Hepatocyte (in vitro differentiated cells): ENCODE measurements at places on chromosomes 6 and 20. TPM values are rescaled to one million over a fixed set of nuclear protein-coding genes. Genes with fewer than 3 reads are reported as not detected.

TRERF1 gene
- 3.1 and 5.1 TPM in 2 replicates for total RNA-seq

CYP24A1 gene
- total RNA-seq: 1.5 and 1.9 TPM in 2 replicates

MUC21 gene
- total RNA-seq: not detected in 2 replicates

CLDN20 gene
- total RNA-seq: not detected in 2 replicates

PPP1R16B gene
- 0.33 and 0.40 TPM in 2 replicates for total RNA-seq

FRK gene
- total RNA-seq: 15.3 and 16.9 TPM in 2 replicates

REM1 gene
- total RNA-seq: 0.08 TPM in 1 of 2 replicates, not detected in the other

PABPC1L gene
- 18.0 and 23.5 TPM in 2 replicates for total RNA-seq

DNA sequence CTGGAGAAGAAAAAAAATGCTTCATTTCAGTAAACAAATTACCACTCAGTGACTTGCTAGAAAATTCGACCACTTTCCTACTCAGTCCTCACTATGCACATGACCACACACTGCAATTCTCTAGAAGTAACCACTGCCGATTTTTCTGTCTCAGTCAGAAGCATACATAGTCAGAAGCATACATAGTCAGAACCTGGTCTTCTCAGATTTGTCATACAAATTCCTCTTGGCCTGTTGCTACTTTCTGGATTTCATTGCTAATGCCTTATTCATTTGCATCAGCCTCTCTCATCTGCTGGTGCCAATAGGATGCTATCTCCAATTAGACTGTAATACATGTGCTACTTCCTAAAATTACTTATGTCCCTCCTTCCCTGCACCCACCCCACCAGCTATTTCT lies 10.2 kb upstream of the KIF16B start:
- H3K4me1 ChIP-seq: peaks cover 10% of the 10 kb centered on the region
- H3K4me3 ChIP-seq: no peak overlapping the region
- DNase-seq: no peak
- no peaks in the 10 kb centered on the region for H3K36me3 ChIP-seq
- no peak overlapping the region for H3K27ac ChIP-seq

DNA sequence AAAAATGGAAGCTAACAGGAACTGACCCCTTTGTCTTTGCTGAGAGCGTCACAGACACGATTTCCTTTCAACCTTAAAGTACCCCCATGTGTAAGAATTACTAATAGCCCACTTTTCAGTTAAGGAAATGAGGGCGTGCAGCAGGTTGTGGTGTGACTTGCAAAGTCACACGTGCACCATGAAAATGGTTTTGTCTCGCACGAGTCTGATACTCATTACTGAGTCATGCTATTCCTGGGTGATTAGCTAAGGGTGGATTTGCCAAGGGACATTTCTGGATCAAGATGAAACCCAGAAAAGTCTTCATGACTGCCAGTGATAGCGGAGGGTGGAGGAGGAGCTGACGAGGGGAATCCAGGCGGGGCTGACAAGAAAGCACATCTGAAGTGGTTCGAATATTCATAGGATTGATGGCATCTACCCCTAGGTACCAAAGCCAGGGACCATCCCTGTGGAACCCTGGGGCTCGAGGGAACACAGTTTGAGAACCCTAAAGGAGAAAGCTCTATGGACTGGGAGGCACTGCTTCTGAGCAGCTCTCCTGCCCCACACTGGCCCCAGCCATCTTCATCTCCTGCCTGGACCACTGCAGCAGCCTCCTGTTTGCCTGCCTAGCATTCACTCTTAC lies 12.1 kb upstream of the NFATC2 start:
- no peak for DNase-seq
- no peak overlapping the region for H3K4me3 ChIP-seq
- H3K4me1 ChIP-seq: no peaks in the 10 kb centered on the region
- H3K27me3 ChIP-seq: peaks cover 7% of the 10 kb centered on the region
- H3K27ac ChIP-seq: no peak overlapping the region

- peak; percentile 62 for DNase-seq
- no peak overlapping the region for H3K4me3 ChIP-seq
- no peaks in the 10 kb centered on the region for H3K36me3 ChIP-seq
- H3K27me3 ChIP-seq: no peaks in the 10 kb centered on the region
- peak overlapping the region; percentile 57 for H3K27ac ChIP-seq
- peaks cover 6% of the 10 kb centered on the region for H3K4me1 ChIP-seq
These were observed 218.4 kb upstream of the GGTLC1 start for GRCh38 chr20:24206995-24207394.

DNA sequence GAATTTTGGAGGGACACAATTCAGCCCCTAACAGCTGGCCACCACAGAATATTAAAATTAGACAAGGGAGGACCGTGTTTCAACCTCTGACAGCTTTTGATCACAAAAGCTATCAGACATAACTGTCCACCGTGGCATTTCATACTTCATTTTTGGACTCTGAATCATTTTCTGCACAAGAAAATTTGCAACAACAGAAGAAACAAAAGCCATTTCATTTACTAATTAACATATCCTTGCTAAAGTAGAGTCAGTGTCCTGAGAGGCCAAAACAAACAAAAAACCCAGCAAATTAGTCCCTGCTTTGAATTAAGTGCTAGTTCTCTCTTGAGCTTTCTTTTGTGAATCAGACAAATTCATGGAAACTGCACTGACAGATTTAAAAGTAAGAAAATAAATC lies 17.6 kb upstream of the COL12A1 start:
- no peak overlapping the region for H3K4me3 ChIP-seq
- no peak overlapping the region for H3K27ac ChIP-seq
- peaks cover 4% of the 10 kb centered on the region for H3K4me1 ChIP-seq
- DNase-seq: no peak
- no peaks in the 10 kb centered on the region for H3K36me3 ChIP-seq

- H3K4me1 ChIP-seq: peaks cover 29% of the 10 kb centered on the region
- H3K27ac ChIP-seq: no peak overlapping the region
- H3K27me3 ChIP-seq: no peaks in the 10 kb centered on the region
- DNase-seq: no peak
- H3K4me3 ChIP-seq: no peak overlapping the region
These were observed 2.6 kb upstream of the TRIM38 start for GRCh38 chr6:25959890-25960536.

DNA sequence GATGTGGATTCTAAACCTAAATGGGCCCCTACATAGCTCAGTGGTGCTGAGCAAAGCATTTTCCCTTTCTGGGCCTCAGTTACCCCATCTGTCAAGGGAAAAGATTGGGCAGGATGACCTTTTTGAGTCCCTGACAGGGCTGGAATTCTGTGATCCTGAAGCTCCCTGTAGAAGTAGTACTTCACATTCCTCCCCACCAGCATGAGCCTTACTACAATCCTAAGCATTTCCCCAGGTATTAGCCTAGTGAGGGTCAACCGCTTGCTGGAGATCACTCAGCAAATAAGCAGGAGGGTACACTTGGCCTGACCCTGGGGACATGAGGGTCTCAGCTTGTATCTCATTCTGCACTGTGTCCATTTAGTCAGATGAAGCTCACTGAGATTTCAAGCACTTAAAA lies 13.4 kb downstream of the NDRG3 start:
- no peaks in the 10 kb centered on the region for H3K4me1 ChIP-seq
- H3K27me3 ChIP-seq: no peaks in the 10 kb centered on the region
- H3K4me3 ChIP-seq: no peak overlapping the region
- DNase-seq: no peak

GRCh38 chr6:34323300-34323699 lies 69.2 kb downstream of the NUDT3 start:
- H3K27me3 ChIP-seq: no peaks in the 10 kb centered on the region
- H3K4me3 ChIP-seq: no peak overlapping the region
- no peak for DNase-seq
- peaks cover 18% of the 10 kb centered on the region for H3K4me1 ChIP-seq

DNA sequence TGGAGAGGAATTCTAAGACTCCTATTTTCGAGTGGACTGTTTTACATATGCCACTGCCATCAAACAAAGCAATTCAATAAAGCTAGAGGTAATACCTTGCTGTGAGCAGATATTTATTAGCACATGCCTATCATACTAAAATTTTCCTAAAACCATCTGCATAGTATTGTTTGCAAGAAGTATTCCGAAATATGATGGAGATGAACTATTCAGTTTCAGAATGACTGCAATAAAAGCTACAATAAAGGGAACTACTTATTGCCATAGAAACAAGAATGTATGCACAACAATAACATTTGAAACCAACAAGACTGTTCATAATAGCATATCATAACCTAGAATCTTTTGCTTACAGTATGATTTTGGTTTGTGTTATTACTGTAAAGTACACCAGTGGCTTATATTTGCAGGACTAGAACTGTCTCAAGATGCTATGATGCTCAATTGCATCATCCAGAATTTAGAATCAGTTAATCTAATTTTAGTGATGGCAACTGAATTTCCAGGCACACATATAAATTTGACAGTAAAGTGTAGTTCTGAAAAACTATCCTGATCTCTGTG lies 144.3 kb downstream of the GRIK2 start:
- no peak overlapping the region for H3K4me3 ChIP-seq
- no peaks in the 10 kb centered on the region for H3K27me3 ChIP-seq
- H3K36me3 ChIP-seq: no peaks in the 10 kb centered on the region

- no peaks in the 10 kb centered on the region for H3K36me3 ChIP-seq
- H3K27ac ChIP-seq: peak overlapping the region; percentile 60
- H3K4me1 ChIP-seq: peaks cover 4% of the 10 kb centered on the region
- no peaks in the 10 kb centered on the region for H3K27me3 ChIP-seq
- H3K4me3 ChIP-seq: no peak overlapping the region
These were observed 216.5 kb upstream of the RREB1 start for GRCh38 chr6:6891125-6891721.

DNA sequence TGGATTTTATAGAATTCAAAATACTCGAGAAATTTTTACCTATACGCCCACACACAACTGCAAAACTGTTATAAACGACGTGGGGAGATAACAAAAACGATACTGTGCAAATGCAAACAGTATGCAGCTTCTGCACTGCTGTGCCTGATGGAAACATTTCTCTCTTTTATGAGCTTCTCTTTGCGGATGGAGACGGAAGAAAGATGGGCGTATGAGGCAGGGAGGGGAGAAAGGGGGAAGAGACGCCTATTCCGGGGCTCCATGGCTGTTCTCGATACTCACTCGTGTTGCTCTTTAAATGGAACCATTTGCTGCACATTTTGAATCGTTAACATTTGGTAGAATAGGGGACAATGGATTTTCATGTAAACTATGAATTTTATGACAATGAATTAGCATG lies 69.1 kb upstream of the EXOC2 start:
- H3K36me3 ChIP-seq: no peaks in the 10 kb centered on the region
- DNase-seq: peak; percentile 53
- H3K27ac ChIP-seq: peak overlapping the region; percentile 95
- peaks cover 2% of the 10 kb centered on the region for H3K27me3 ChIP-seq
- H3K4me3 ChIP-seq: no peak overlapping the region
- H3K4me1 ChIP-seq: peaks cover 8% of the 10 kb centered on the region

- H3K36me3 ChIP-seq: no peaks in the 10 kb centered on the region
- peaks cover 76% of the 10 kb centered on the region for H3K4me1 ChIP-seq
- no peak for DNase-seq
These were observed 3.4 kb downstream of the TEAD3 start for GRCh38 chr6:35493307-35493983.

DNA sequence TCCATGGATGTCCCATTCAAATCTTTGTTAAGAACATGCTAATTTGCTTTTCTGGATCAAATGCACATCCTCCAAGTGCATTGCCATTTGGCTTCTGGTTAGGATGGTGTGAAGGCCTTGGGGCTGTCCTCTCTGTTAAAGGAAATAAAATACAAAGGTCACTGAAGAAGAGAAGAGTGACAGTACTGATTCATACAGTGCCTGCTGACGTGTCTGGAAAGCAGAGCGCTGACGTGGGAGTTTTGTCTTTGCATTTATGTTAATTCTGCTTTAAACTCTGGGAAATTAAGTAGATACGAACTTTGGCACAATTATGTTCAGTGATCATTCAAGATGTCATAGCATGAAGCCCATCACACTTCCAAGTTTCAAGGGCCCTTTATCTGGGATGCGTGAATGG lies 33.2 kb downstream of the SYNDIG1 start:
- H3K36me3 ChIP-seq: no peaks in the 10 kb centered on the region
- no peaks in the 10 kb centered on the region for H3K27me3 ChIP-seq
- H3K4me1 ChIP-seq: peaks cover 13% of the 10 kb centered on the region
- H3K4me3 ChIP-seq: no peak overlapping the region
- no peak for DNase-seq
- peak overlapping the region; percentile 86 for H3K27ac ChIP-seq

DNA sequence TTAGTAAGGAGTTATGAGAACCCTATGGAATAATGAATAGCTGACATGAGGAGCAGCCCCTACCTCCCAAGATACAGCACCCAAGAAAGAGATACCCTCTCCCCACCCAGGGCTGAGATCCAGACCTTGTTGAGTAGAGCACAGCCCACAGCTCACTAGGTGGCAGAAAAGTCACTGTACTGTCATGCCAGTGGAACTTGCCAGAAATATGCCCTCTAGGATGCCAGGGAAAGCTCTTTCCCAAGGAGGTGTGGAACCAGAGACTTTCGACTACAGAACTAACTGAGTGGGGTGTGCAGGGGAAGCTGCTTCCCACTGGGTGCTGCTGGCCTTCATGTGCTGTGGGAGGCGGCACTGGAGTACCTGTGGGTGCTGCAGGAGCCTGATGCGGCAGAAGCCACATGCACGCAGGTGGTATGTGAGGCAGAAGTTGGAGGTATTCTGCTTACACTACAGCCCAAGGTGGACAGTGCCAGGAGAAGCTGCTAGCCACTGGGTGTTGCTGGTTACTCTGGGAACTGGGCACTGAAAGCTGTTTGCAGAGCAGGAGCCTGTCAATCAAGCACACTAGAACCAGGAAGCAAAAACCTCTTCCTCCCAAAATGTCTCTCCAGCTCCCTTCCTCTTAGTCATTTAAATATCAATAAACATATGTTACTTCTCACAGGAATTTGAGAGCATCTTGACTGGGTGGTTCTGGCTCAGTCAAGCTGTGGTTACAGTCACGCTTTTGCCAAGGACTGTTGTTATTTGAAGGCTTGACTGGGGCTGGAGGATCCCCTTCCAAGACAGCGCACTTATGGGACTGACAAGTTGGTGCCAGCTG lies 17.8 kb downstream of the ARMC12 start:
- no peak overlapping the region for H3K27ac ChIP-seq
- DNase-seq: no peak
- H3K27me3 ChIP-seq: no peaks in the 10 kb centered on the region
- H3K4me3 ChIP-seq: no peak overlapping the region
- no peaks in the 10 kb centered on the region for H3K4me1 ChIP-seq
- H3K36me3 ChIP-seq: no peaks in the 10 kb centered on the region

- H3K27ac ChIP-seq: no peak overlapping the region
- no peaks in the 10 kb centered on the region for H3K36me3 ChIP-seq
- H3K27me3 ChIP-seq: peaks cover 7% of the 10 kb centered on the region
- no peaks in the 10 kb centered on the region for H3K4me1 ChIP-seq
- H3K4me3 ChIP-seq: no peak overlapping the region
These were observed 40.4 kb downstream of the MDGA1 start for GRCh38 chr6:37657112-37657886.

DNA sequence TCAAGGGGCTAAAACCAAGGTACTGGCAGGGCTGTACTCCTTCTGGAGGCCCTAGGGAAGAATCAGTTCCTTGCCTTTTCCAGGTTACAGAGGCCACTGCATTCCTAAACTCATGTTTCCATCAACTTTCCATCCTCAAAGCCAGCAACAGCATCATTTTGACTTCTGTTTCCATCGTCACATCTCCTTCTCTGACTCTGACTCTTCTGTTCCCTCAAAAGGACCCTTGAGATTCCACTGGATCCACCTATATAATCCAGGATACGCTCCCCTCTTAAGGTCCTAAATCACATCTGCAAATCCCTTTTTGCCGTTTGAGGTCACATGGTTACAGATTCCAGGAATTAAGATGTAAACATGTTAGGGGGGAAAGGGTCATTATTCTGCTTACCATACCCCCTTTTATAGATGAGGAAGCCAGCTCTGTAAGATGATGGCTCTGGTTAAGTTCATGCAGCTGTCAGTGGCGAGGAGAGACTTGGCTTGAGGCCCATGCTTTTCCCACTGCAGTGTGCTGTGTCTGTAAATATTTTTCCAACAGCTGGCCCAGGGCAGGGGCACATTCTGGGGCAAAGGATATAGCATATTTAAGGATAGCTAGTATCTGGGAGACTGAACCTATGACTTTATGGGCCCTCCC lies 114.6 kb downstream of the TNFRSF21 start:
- H3K4me3 ChIP-seq: no peak overlapping the region
- peak overlapping the region; percentile 51 for H3K27ac ChIP-seq
- no peaks in the 10 kb centered on the region for H3K27me3 ChIP-seq
